ENCODE measurements at places on chromosomes 4 and X.

GRCh38 chrX:20265221-20265725 lies 1.4 kb downstream of the RPS6KA3 start:
- DNase-seq: peak; percentile 64

GRCh38 chrX:40174854-40175510 lies 77.2 kb upstream of the BCOR start:
- peak; percentile 51 for DNase-seq

GRCh38 chrX:71111141-71111843 lies at the start of gene IL2RG:
Gene IL2RG, minus strand, starts transcription at chrX:71111577. Its CDS starts 38 bp downstream, at chrX:71111539.
- no peak for DNase-seq

DNA sequence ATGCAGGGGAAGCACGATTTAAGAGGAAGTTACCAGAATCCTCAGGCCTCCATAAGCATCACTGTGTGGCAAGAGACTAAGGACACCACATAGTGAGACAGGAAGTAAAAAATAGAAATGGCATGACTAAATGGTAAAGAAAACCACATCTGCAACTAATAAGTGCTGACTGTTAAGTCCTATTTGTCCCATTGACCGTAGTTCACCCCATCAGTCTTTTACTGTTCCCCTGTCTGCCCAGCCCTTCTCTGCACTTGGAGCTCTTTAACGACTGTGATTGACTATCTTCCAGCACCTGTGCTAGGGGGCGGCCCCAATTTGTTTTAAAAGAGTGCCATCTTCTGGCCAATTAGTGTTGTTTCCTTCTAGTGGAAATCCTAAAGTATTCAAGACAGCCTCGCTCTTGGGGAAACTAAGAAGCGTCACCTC lies 94.2 kb downstream of the MAOA start:
- peak; percentile 62 for DNase-seq

GRCh38 chr4:146059865-146060264 lies 115.7 kb upstream of the LSM6 start:
- no peak for DNase-seq

DNA sequence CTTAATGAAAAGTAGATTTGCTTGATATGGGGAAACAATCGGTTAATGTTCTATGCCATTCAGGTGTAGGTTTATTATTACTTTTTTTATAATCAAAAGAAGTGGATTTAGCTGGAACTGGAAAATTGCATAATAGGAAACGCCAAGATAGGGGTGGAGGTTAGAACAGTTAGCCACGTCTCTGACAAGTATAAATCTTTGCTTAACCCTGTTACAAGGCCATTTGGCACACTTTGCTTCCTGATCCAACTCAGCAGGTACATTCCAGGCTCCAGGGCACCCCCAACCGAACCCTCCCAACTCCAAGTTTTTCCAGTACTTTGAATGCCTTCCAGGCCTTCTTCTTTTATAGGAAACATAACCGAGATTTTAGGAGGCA lies 50.6 kb upstream of the ACSL4 start:
- DNase-seq: no peak

GRCh38 chr4:161498155-161498554 lies 665.6 kb downstream of the FSTL5 start:
- DNase-seq: no peak

- no peak for DNase-seq
Measured at GRCh38 chr4:131026771-131027170, 1930.8 kb downstream of the C4orf33 start.

- DNase-seq: no peak
Measured at GRCh38 chrX:68980906-68981616, 152.2 kb downstream of the EFNB1 start.

DNA sequence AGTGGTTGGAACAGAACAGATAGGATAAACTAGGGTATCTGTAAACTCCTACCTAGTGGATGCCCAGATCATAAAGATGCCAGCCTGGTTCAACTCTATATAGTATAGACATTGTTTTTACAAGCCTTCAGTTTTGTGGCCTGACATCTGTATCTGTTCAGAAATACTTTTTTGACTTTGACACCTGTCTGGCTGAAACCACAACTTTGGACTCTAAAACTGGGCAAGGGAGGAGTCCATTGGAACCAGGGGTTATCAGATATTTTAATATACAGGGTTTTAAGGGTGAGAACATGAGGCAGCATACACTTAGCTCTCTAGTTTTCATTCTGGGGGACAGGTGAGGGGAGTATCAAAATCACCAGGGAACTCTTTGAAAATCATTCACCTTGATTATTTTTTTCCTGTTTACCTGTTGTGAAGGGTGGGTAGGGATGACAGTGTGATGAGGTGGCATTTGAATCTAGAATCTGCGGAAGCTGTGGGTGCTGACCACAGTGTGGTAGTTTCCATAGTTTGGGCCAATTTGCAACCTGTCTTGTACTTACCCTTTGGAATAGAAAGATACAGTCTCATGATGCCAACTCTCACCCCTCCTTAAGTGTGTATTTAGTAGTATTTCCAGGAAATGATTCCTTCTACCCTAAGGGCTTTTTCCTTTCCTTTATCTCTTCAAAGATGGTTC lies 20.6 kb downstream of the GAB1 start:
- DNase-seq: no peak

DNA sequence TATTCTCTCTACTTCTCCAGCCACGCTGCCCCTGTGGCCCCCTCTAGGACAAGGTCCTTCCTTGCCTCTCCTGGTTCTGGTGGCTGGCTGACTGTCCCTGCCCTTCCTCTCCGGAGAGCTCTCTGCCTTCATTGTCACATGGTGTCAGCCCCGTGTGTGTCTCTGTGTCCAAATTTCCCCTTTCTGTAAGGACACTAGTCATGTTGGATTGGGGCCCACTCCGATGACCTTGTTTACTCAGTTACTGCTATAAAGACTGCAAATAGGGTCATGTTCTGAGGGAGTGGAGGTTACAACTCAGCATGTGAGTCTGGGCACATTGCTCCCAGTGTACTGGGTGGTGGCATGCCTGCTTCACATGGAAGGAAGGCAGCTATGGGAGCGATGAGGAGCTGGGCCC lies 129.5 kb upstream of the PSAPL1 start:
- no peak for DNase-seq

- peak; percentile 46 for DNase-seq
Measured at GRCh38 chrX:39477762-39478120, 620.0 kb downstream of the BCOR start.

DNA sequence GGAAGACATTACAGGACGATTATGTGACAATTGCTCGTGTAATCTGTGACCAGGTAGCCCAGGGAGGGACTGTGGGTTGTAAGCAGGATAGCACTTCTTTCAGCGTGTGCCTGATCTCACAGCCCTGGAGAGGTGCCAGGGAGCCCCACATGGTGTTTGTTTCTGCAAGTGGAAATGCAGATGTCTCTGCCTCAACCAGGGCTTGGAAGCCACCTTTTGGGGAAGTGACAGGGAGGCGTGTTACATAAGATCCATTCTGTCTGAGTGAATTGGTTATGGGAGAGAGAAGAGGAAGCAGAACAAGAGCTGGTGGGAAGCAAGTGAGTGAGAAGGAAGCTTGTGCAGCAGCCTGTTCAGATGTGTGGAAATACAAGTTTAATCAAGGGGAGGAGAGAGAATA lies 104.5 kb upstream of the GATB start:
- no peak for DNase-seq

GRCh38 chrX:100717363-100717762 lies 14.6 kb downstream of the SYTL4 start:
- DNase-seq: no peak

DNA sequence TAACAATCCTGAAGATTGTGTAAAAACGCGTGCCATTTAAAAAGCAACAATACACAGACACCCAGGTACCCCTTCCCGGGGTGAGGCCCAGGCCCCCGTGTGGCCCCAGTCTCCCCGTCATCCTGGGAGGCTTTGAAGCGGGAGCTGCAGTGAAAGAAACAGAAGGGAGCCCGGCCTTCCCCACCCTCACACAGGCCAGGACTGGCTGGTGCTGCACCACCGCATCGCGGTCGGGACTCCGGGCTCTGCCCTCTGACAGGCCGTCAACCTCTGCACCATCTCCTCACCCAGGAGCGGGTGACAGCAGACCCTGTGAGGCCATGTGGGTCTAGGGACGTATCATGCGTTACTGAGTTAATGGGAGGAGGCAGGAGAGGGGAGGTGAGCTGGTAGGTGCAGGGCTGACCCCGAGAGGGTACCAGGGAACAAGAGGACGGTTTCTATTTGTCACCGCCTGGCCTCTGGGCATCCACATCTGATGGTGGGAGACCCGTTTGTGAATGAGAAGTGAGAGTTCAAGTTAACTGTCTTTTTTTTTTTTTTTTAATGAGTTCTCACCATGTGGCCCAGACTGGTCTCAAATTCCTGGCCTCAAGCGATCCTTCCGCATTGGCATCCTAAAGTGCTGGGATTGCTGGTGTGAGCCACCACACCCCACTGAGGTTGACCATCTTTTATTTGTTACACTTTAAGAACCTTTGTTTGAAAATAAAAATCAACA lies 27.3 kb downstream of the PIGG start:
- no peak for DNase-seq

DNA sequence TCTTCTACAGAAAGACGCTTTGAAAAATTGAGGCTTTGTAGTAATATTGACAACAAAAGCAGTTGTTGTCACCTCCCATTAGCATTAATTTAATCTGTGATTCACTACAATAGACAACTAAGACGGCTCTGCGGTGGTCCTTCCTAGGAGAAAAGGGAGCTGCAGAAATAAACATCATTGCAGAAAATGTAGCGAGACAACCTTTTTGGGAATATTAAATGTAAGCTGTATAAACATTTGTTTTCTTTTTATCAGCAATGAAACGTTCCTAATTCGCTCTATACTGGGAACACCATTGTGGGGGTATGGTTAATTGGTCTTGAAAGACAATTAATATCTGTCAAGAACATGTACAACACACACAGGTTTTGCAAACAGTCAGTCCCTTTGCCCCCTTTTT lies 583.3 kb upstream of the TENM3 start:
- DNase-seq: no peak

GRCh38 chr4:162016219-162016618 lies 147.6 kb downstream of the FSTL5 start:
- DNase-seq: no peak

DNA sequence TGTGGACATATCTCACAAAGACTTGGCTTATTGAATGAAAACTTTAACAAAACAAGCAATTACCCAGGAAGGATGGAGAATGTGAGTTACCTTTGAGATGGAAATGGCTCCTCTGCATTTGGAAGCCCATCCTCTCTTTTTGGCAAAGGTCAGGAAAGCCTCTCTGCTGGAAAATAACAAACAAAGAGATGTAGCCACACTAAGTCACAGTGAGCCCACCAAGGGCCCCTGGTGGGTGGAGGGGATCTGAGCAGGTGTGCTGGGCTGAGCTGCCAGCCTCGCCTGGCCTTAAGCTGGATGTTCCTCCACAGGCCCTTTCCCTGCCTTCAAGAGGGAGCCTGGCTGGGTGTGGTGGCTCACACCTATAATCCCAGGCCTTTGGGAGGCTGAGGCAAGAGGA lies 269.2 kb downstream of the HNRNPD start:
- no peak for DNase-seq

GRCh38 chrX:48071064-48071985 lies at the start of gene ZNF630:
Gene ZNF630, minus strand, starts transcription at chrX:48071640. Its CDS starts 4,754 bp downstream, at chrX:48066886.
- peak; percentile 2 for DNase-seq

GRCh38 chrX:9148615-9149399 lies 114.9 kb upstream of the FAM9B start:
- peak; percentile 82 for DNase-seq

DNA sequence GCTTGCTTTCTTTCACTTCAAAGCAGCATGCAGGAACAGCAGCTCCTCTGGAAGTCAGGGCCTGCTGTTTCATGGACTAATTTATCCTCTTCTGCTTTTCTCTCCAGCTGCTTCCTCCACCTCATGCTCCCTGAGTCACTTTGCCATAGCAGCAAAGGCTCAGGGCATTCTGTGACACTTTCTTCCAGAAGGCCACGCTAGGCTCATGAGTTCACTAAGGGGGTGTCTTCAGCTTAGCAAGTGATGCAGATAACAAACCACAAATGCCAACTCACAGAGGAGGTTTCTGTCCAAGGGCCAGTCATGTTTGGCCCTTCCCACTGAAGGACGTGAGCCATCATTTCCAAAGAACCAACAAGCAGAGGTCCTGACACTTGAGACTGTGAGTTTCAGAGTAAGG lies 200.2 kb downstream of the ADGRA3 start:
- no peak for DNase-seq

DNA sequence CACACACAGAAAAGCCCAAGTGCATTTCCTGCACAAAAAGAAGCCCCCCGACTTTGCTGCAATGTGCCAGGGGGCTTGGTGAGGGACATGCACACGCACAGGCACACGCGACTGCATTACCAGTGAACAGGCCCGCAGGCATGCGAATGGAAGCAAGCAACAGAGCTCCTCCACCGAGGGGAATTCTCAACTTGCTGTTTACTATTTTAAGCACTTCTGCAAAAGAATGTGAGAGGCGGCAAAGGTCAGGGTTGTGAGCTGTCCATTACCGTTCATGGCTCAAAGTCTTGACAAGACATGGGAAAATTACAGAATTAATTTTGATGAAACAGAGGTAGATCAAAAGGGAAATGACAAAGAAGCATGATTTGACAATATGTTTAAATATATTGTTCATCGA lies 342.5 kb upstream of the NOCT start:
- no peak for DNase-seq

DNA sequence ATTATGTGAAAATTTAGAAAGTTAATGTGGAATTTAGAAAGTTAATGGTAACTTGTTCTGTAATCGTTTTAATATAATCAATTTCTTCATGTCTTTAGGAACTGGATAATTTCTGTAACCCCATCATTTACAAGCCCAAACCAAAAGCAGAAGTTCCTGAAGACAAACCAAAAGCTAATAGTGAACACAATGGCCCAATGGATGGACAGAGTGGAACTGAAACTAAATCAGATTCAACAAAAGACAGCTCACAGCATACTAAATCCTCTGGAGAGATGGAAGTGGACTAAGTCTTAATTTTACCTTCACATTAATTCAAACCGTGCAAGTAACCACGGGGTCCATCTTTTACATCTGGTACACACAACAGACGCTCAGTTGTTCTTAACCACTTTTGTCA lies 48.1 kb upstream of the PLK4 start:
- DNase-seq: no peak

DNA sequence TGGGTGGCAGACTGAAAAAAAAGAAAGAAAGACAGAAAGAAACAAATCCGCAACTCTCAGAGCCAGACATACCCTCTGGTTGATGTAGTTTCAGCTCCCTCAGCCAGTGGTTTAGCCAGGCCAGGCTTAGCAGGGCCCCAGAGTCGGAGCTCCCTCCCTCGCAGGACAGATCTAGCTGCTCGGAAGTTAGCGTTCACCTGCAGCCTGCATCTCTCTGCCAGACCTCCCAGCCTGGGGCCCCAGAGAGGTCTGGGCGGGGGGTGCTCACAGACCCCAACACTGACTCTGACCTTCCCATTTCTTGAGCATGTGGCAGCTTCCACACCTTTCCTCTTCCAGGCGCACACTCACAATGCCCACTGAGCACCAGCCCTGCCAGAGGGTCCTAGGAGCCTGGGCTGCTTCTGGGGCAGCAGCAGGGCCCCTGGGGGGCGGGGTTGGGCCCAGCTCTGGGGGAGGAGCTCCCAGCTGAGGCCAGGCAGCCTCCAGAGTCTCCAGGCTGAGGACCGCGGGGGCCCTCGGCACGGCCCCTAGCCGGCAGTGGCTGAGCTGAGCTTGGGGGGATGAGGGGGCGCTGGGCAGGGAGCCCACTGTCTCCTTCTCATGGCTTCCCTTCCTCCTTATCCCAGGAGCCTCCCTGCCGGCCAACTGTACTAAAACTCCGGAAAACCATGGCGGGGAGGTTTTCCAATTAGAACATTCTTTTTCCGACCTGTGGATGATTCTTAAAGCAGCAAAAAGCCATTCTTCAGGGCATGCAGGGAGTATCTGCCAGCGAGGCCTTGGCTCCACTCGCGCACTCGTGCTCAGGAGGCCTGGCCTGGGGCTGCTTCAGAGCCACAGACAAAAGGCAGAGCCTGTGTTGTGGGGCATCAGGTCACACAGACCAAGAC lies 4.6 kb upstream of the ZNF185 start:
- DNase-seq: no peak

- no peak for DNase-seq
Measured at GRCh38 chr4:157447195-157447594, 226.7 kb downstream of the GRIA2 start.

Measured in AG10803 (cell line).